Retina (tissue), 1 donor: ENCODE measurements at places on chromosomes 1 and 21.

GRCh38 chr1:192809307-192810252 is 741 bp downstream of the RGS2 start:
- DNase-seq = no peak

DNA sequence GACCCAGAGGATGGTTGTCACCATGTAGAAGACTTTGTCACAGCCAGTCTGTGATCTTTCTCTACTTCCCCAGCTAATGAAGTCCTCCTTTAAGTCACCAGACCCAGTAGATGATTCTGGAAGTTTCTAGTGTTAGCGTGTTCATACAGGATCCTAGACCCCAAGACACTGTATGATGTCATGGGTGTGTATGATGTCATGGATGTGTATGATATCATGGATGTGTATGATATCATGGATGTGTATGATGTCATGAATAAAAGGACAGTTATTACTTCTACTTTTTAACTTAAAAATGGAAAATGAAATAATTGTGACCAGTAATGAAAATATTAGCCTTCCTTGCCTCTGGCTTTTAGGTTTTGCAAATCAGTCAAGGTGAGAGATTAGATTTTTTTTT is 260.0 kb downstream of the FMN2 start:
- no peak for DNase-seq

- no peak for DNase-seq
Observed at GRCh38 chr1:177119311-177119710, 45.2 kb downstream of the ASTN1 start.

DNA sequence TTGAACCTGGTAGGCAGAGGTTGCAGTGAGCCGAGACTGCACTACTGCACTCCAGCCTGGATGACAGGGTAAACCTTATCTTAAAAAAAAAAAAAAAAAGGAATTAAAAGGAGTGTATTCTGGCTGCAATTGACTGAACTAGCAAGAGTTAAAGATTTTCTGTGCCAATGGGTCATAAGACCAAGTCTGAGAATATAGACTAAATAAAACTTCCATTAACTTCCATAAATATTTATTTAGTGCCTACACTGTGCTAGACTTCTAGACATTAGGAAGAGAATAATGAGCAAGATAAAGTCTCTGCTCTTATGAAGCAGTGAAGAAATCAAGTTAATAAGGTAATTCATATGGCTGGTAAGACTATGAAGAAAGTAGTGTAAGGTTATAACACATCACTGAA is 27.2 kb downstream of the DPH5 start:
- DNase-seq = no peak

- DNase-seq = no peak
Observed at GRCh38 chr1:55052221-55053142, 13.1 kb downstream of the PCSK9 start.

DNA sequence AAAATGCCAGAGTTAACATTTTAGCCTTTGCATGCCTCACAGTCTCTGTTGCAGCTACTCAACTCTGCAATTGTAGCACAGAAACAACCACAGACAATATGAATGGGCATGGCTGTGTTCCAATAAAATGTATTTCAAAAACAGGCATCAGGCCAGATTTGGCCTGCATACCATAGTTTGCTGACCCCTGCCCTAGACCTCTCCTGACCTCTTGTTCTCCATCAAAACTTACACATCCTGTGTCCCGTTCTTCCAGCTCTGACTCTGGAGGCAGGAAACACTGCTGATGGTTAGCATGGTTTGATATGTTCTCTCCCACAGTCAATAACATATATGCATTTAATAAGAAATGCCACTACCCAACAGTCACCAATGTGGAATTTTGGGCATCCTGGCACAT is 138.6 kb downstream of the LMX1A start:
- DNase-seq = no peak

DNA sequence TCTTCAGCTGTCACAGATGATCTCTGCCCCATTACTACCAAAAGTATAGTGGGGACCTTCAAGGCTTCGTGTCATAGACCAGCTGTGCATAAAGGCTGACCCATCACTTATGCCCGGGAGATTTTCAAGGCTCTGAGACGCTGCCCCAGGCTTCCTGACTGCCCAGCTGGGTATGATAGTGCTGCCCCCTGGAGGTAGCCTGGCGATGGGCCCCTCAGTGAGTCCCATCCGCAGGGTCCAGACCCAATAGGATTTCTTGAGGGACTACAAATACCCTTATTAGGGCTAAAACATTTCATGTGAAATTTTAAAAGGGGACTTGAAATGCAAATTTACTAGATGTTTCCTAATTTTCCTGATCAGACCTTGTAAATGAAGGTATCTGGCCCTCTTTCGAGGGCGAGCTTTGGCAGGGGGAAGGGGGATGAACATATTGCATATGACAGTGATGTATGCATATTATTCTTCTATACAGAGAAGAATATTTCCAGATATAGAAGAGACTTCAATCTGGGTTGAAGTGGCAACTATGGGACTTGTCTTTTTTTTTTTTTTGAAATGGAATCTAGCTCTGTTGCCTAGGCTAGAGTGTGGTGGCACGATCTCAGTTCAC is 11.7 kb upstream of the FCMR start:
- no peak for DNase-seq

GRCh38 chr1:228465571-228466146 is 21.5 kb upstream of the RNF187 start:
- no peak for DNase-seq

DNA sequence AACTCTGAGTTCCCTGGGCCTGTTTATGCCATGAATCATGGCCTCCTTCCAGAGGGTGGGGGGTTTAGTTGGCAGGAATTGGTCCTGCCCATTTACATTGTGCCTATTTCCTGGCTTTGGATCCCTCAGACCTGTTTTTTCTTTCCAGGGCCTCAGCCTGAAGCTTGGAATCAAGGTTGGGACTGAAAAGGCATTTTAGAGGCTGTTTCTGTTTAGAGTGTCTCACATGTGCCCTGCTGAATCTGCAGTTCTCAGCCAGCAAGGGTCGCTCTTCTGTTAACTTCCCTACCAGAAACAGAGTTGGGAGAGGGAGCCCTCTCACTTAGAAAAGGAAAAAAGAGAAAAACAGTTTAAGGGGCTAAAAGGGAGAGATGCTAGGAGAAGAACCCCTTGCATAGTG is 191.1 kb downstream of the PTPRC start:
- DNase-seq = no peak

DNA sequence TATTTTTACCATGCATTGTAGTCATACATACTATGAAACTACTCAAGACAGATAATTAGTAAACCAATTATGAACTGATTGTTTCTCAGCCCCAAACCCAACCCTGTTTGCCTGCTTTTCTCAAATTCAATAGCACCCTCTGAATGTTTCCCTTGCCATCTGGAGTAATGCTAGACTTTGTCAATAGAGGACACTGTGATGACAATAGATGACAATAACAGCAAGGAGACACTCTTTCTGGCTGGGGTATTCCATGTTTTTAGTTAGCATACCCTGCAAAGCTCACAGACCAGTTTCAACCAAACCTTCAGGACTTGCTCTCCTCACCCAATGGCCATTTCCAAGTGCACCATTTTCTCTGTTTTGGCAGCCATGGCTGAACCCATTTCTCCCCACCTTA is 108.5 kb upstream of the LRRC7 start:
- DNase-seq = no peak

GRCh38 chr1:160615660-160616059 is 31.2 kb downstream of the SLAMF1 start:
- no peak for DNase-seq

GRCh38 chr1:101365186-101365585 is 128.4 kb downstream of the S1PR1 start:
- no peak for DNase-seq

GRCh38 chr1:107363154-107363553 is 222.3 kb downstream of the NTNG1 start:
- no peak for DNase-seq

GRCh38 chr21:25569084-25569483 is 38.2 kb downstream of the MRPL39 start:
- DNase-seq = no peak

DNA sequence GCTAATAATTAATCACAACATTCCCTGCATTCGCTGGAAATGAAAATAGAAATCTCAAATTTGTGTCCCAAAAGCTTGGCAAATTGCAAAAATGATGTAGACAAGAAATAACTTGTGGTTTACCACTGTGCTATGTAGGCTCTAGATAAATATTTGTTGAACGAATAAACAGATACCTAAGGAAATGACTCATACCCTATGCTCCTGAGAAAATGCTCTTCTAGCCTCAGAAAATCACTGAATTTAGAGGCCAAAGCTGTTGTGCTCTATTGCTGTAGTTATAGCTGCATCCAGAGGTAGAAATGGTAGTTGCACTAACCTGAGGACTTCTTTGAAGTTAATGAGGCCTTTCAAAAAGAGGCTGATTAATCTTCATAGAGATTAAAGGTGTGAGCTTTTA is 142.0 kb upstream of the ZNHIT6 start:
- no peak for DNase-seq

GRCh38 chr1:147669469-147670318 is 630 bp downstream of the ACP6 start:
- no peak for DNase-seq

GRCh38 chr1:9281071-9281827 is 11.4 kb upstream of the SPSB1 start:
- no peak for DNase-seq

- DNase-seq = no peak
Observed at GRCh38 chr1:233919786-233920185, 15.3 kb downstream of the SLC35F3 start.

- DNase-seq = no peak
Observed at GRCh38 chr1:35637401-35637809, 3.9 kb downstream of the PSMB2 start.

- DNase-seq = no peak
Observed at GRCh38 chr21:18488252-18488651, 84.7 kb upstream of the TMPRSS15 start.

DNA sequence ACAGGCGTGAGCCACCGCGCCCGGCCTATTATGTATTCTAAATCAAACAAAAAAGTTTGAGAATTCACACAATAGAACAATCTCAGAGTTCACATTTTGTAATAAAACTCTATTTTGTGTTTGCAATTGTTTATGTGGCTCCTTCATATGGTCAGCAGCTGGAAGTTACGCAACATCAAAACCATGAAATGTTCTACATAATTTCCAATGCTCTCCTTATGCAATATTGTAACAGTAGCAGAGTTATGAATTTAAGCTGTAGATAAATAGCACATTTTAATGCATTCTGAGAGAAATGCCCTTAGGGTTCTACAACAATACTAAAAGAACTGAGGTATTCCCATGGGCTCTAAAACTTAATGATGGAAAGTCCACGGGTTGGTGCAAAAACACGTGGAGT is 62.3 kb upstream of the COL11A1 start:
- no peak for DNase-seq

DNA sequence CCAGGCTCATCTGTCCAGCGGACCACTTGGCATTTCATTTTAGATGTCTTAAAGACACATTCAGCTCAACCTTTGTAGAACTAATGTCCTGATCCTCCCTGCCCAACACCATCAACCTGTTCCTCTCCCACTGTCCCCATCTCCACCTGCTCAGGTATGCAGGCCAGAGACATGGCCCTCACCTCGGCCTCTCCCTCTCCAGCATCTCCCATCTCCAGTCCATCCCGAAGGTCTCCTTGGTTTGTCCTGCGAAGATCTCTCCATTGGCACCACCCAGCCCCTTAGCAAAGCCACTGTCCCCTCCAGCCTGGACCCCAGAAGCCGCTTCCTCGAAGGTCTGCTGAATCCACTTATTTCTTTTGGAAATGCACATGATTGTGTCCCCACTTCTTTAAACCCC is 20.9 kb upstream of the KCNC4 start:
- no peak for DNase-seq

GRCh38 chr1:153968000-153968363 is 280 bp downstream of the CREB3L4 start:
- DNase-seq = no peak

- DNase-seq = peak; percentile 95
Observed at GRCh38 chr1:205591522-205592351, 40.1 kb downstream of the ELK4 start.

GRCh38 chr1:153546796-153547559 is 1.4 kb upstream of the S100A4 start:
- DNase-seq = no peak

- no peak for DNase-seq
Observed at GRCh38 chr1:200934676-200935245, 40.1 kb downstream of the INAVA start.

DNA sequence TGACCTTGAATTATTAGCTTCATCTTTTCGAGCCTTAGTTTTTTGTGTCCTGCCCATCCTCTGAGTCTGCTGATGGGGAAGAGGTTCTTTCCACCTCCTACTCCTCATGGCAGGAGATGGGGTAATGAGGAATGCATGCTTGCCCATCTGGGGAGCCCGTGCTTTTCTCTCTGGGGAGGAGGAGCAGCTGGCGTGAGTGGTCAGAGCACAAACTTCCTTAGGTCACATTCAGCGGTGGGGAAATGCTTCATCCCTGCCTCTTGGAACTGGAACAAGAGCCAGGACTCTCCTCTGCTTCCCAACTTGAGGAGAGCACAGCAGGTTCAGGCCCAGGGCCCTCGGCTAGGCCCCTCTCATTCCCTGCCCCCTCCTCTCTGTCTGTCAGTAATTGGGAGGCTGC is 155.0 kb downstream of the PCNX2 start:
- peak; percentile 77 for DNase-seq

DNA sequence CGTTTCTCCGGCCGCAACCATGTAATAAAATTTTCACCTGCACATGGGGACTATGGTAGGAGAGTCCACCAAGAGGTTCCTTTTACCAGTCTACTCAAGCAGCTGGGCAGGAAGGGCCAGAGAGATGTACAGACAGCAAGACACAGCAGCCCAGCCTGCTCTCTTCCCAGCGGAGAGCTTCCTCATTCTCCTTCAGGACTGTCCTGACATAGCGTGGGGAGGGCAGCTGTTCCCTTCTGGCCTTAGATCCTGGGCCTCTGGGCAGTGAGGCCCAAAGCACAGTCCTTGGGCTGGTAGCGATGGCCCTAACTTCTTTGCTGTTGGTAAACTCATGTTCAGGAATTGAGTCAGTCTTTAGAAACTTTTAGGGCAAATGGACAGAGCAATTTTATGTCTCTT is 89.1 kb downstream of the BCAR3 start:
- DNase-seq = no peak

GRCh38 chr1:106620521-106620954 is 435.9 kb upstream of the PRMT6 start:
- no peak for DNase-seq

GRCh38 chr1:16155537-16156410 is at the start of gene EPHA2:
Gene EPHA2 (minus strand): TSS chr1:16156069. CDS start chr1:16155932, 137 bp downstream.
- DNase-seq = peak; percentile 93
